ENCODE measurements at places on chromosomes 13 and 19.

DNA sequence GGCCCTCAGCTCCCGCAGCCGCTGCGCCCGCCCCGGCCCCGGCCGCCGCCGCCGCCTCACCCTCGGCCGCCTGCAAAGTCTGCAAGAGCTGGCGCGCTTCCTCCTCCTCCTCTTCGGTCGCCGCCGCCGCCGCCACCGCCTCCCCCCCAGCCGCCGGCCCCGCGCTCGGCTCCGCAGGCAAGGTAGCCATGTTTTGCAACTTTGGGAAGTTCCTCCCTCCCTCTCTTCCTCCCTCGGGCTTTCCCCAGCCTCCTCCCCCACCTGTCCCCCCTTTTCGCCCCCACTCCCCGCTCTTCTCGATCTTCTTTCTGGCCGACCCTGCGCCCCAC lies 433 bp downstream of the SIX5 start:
- no peak for DNase-seq

- peak; percentile 67 for DNase-seq
Observed at GRCh38 chr19:4456476-4456842, 1.1 kb downstream of the UBXN6 start.

DNA sequence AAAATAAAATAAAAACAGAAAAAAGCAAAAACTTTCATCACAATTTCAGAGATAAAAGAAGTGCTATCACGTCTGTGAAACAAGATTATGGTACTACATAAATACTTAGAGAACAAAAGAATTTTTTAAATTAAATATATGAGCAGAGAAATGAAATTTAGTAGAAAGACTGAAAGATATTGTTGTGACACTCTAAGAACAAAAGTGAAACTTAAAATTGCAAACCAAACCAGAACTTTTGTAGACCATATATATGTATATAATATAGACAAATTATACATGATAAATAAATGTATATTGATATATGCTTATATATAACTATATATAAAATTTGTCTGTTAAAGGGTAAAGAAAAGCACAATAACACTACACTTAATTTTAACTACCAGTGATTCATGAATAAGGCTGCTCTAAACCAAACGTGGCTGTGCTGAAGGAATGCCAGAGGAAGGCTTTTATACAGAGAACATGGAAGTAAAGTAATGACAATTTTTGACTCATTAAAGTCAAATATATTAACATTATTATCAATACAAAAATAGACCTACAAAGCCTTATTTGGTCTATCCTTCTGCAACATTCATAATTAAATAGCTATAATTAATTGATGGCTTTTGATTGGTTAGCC lies 1516.7 kb upstream of the PCDH20 start:
- no peak for DNase-seq

DNA sequence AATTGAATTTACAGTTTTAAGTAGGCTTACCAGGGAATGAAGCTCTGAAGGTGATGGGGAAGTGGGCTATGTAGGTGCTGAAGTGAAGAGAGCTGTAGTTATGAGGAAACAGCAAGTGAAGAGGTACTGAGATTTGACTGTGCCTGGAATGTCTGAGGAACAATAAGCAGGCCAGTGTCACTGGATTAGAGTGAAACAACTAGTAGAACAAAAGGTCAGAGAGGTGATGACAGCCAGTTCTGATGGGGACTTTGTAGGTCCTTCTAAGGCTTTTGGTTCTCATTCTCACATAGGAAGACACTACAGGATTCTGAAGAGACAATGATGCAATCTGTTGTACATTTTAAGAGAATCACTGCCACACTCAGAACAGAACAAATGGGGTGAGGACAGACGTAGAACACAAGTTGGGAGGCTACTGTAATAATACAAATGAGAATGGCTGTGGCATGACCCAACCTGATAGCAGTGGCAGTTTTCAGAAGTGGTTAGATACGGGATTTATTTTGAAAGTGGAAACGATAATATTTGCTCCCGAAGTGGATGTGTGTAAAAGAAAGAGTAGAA lies 130.8 kb downstream of the MYCBP2 start:
- DNase-seq, result no peak

GRCh38 chr19:6588508-6589345 lies 2.2 kb downstream of the CD70 start:
- DNase-seq, result no peak

GRCh38 chr13:42883771-42884467 lies 102.5 kb downstream of the FAM216B start:
- peak; percentile 43 for DNase-seq

DNA sequence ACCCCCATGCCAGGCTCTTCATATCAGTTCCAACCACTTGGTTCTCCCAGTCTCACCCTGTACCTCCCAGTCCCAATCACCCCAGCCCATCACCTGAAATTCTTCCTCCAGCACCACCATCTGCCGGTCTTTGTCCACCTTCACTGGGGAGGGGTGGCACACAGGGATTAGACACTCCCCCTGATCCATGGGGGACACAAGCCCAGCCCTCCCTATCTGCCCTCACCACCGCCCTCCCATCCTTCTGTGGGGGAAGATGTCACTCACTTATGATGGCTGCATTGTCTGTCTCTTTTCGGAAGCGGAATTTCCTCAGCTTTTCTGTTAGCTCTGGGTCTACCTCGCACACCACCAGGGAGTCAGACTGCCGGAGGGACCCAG lies 685 bp downstream of the GMFG start:
- DNase-seq, result no peak

GRCh38 chr13:68319384-68319783 lies 1089.2 kb upstream of the PCDH9 start:
- DNase-seq, result no peak

- DNase-seq, result no peak
Observed at GRCh38 chr13:29746148-29746677, 104.2 kb downstream of the UBL3 start.

DNA sequence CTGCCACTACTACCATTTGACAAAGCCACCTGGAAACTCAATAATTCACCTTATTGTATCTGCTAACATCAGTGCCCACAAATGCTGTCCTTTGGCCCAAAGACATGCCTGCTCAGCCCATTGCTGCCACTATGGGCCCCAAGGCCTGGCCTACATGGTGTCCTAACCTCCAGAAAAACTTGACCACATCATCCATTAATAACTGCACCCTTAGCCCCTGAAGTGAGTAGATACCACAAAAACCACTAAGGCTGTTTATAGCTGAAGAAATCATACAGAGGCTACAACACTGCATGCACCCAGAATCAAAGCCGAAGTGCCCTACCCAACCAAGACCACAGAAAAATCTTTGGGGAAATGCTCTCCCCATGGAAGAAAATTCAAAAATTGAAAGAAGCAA lies 932.8 kb upstream of the SLITRK6 start:
- no peak for DNase-seq

GRCh38 chr19:45906221-45906620 lies 3.8 kb upstream of the MYPOP start:
- DNase-seq, result no peak

DNA sequence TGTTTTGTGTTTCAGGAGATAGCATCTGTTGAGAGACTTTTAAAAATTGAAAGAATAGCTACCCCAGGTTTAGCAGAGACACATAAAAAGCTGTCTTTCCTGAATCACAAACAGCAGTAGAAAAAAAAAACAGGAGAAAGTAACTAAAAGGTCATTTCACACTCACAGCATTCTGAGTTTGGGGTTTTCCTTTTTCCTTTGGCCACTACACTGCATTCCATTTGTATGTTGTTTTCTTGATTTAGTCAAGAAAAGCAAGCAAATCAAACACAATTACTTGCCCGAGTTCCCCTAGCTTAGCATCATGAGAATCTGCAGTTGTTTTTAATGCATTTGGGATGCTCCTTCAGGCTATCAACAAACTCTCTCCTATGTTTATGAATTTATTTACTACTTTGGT lies 161.0 kb downstream of the KCTD12 start:
- no peak for DNase-seq

GRCh38 chr19:13932911-13933393 lies 5.3 kb downstream of the PODNL1 start:
- no peak for DNase-seq

DNA sequence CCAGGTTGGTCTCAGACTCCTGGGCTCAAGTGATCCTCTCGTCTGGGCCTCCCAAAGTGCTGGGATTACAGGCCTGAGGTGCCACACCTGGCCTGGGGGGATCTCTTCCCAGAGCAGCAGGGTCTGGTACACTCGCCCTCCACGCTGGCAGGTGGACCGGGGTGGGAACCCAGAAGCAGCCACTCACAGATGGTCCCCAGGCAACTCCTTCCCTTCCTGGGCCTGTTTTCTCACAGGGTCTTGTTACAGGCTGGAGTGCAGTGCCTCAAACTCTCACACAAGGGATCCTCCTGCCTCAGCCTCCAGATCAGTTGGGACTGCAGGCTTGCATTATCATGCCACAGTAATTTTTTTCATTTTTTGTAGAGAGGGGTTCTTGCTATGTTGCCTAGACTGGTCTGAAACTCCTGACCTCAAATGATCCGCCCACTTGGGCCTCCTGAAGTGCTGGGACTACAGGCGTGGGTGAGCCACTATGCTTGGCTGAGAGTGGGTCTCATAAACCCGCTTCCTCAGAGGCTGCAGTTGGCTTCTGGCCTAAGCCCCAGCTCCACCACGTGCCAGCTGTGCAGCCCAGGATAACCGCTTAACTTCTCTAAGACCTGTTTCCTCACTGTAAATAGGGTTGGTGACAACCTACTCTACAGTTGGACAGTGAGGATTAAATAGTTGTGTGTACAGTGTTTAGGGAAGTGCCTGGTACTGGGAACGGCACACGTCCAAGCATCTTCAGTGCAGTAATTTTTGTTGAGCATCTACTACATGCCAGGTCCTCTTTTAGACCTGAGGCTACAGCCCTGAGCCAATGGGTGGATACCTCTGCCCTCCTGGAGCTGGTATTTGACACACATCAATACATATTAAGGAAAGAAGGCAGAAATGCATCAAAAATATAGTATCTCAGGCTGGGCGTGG lies 871 bp upstream of the CCER2 start:
- no peak for DNase-seq

- no peak for DNase-seq
Observed at GRCh38 chr13:33111414-33112110, 95.3 kb downstream of the KL start.

GRCh38 chr13:106118050-106118449 lies 417.4 kb downstream of the EFNB2 start:
- DNase-seq, result no peak

DNA sequence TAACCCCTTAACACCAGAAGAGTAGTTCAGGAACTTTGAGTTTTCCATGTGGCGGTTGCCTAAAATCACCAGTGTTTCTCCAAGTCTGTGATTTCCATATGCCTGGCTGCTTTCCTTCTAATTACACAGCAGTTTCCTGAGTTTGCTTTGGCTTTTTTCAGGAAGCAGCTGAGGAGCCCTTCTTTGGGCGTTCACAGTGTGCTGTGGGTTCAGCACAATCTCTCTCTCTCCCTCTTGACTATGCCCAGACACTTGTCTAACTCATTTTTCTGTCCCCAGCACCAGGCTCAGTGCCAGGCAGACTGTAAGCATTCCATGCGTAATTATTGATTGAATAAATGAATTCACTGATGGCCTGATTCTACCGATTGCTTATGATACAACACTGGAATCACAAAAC lies 19.7 kb downstream of the SCEL start:
- DNase-seq, result no peak

GRCh38 chr13:73054712-73055111 lies 4.1 kb upstream of the KLF5 start:
- no peak for DNase-seq

DNA sequence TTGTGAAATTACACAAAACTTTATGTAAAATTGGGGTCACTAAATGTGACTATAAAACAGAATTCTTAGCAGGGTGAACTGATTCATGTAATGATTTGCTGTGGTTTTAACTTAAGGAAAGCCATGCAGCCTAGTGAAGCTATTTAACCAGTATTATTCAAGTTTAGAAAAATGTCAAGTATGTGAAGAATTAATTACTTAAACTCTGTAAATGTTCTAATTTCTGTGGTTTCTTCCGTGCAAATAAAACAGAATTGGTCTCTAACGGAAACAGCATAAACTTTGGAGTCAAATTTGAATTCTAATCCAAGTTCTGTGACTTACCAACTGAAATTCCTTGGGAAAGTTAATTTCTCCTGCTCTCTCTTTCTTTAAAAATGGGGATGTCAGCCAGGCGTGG lies 13.3 kb downstream of the CDC16 start:
- DNase-seq, result no peak

DNA sequence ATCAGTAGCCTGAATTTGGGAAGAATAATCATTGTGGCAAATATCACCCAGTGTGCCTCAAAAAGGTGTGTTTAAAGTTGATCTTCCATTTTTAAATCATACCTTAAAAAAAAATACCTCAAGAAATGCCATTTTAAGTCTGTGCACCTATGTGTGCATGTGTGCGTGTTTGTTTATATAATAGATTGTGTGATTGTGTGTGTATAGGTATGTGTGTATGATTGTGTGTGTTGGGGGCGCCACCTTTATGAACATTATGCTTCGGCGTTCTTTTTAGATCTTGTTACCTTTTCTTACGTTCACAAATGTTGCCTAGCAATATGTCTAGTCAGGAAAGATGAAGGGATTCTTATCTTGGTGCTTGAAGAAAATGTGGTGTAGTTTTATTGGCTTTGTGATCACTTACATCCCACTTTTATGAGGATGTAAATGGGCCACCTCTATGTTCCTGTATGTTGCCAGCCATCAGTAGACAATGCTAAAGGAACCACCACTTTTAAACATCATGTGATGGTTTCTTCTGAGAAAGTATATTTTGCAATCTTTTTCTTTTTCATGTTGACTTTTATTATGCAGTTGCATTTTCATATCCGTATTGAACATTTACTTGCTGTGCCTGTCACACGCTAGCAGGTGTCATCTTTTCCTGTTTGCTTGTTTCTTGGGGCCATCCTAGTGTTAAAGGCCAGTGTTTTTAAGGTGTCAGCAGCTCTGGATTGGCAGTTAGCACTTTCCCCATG lies 2.2 kb upstream of the IRS2 start:
- DNase-seq, result no peak

DNA sequence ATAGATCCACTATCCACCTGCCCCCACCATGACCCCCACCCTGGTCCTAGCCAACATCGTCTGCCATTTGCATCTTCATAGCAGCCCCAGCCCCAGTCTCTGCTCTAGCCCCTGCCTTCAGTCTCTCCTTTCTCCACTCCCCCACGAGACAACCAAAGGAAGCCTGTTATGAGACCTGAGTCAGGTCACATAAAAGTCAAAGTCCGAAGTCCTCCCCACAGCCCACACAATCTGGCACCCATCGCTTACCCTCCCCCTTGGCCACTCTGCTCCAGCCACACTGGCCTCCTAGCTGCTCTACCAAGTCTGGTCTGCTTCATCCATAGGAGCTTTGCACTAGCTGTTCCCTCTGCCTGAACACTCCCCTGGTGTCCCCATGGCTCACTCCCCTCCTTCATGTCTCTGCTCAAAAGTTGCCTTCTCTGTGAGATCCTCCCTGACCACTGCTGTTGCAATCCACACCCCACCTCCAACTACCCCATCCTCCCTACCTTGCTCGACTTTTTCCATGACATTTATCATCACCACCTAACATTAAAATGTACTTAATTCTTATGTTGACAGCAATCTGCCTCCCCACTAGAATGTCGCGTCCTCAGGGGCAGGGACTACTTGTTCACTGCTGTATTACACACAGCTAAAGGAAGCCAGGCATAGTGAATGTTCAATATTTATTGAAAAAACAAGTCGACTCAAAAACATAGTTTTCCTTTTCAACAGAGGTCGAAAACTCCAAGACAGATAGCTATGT lies 1.2 kb upstream of the PLEKHG2 start:
- DNase-seq, result no peak
